ENCODE measurements at places on chromosomes 3 and 15.
A peak's percentile ranks its signal among the peaks of the same experiment; 100 is the strongest.

DNA sequence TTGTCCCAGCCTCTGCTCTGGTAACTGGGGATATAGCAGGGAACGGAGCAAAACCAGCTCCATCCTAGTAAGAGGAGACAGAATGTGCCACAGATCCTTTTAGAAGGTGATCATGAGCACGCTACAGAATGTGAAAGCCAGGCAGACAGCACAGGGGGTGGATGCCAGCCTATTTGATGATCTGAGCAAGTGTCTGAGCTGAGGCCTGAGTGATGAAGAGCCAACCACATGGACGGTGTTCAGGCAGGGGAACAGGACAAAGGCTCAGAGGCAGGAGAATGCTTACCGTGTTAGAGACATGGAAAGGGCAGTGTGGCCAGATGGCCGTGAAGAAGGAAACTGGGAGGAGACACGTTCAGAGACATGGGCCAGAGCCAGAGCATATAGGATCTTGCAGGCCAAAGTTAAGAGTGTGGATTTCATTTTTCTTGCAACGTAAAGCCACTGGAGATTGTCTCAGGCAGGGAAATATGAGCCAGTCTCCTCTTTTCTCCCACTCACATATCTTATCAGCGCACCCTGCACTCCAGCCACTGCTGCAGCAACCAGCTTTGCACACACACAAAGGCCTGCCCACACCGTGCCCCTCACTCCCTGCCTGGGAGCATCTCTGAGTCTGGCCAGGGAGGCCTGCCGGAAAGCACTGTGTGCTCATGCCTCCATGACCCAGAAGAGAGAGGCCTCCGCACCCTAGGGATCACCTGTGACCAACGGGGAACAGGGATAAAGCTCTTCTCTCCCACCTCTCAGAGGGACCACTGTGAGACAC, 20.1 kb downstream of the RAB43 start:
- DNase-seq = no peak

DNA sequence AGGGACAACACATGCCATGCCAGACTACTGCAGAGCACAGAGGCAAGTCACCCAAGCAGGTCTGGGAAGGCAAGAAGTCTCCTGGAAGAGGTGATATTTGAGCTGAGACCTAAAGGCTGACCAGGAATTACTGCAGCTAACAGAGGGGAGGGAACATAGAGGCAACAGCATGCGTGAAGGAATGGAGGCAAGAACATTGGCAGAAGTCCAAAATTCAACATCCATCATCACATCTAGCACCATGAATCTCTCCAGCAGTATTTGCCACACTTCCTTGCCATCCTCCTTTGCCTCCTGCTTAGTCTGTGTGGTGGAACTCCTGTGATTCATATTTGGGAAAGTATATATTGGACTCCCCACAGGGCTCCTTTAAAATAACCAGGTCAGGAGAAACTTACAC, 870 bp upstream of the TSEN2 start:
- DNase-seq = no peak

- peak; percentile 52 for DNase-seq
Measured at GRCh38 chr15:22895465-22896190, 57.2 kb downstream of the NIPA2 start.

DNA sequence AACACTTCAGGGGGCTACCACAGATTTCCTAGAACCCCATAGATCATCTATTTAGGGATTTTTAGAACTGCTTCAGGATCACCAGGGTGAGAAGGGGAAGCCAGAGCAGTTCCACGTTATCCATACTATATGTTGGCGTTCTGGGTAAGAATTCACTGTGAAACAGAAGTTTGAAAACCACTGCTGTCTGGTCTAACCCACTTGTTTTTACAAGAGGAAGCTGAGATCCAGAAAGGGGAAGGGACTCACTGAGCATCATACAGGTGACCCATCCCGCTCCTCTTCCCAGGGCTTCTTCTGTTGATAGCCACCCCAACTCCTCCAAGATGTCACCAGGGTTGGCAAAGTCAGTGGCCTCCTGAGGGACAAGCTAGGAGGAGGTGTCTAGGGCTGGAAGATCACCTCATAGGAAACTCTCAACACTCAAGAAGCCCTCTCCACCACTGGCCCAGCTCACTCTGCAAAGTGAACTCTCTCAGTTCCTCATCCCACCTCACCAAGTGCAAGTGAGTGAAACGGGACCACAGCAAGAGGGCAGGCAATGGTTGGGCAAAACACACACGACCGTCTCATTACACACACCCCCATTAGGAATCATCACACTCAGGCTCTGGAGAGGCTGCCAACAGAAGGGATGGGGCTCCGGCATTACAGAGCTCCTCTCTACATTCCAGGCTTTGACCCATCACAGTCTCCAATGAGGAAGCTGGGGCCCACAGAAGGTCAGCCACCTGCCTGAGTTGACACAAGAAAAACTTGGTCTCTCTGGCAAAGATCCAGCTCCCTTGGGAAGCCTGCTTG, 1.8 kb downstream of the DAPK2 start:
- DNase-seq = peak; percentile 70

DNA sequence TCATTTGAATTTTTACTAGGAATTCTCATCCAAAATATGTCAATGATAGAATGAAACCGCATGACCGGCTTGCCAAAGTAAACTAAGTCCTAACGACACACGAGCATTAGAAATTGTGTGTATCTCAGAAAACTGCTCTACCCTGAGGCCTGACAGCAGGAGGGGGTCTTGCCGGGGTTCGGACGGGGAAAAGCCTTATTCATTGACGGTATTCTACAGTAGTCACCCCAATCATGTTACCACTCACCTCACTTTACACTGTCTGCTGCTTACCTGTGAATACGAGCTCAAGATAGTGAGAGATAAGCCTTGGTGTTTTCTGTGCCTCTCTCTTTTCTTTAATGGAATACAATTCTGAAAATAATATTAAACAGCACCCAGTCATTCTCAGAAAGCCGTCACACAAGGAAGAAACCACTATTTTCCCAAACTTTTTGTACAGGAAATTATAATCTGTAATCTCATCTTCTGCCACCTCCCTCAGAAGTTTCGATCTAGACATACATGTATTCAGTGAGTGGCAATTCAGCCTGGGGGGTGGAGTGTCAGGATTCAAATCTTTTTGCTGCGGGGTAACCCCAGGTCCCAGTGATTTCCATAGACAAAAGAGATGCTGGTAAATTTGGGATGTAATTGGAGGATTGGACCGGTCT, 492 bp upstream of the FAM43A start:
- no peak for DNase-seq

DNA sequence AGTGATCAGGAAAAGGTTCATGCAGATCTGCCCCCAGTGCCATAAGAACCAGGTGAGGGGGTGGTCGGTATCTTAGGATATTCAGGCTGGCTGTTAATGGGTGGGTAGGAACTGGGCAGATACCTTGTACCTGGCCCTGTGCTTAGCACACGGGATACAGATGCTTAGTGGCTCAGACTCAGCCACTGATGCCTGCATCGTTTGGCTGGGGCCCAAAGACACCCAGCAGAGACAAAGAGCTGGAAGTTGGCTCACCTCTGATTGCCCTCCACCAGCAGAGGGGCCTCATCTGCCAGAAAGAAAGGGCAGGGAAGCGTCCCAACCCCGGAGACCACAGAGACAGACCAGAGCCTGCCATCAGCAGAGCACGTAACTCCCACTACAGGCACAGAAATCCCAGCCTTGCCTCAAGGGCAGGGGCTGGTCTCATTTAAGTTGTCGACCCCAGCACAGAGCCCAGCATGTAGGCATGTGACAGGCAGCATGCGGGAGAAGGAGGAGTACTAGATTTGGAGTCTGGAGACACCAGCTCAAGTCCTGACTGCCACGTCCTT, 64.1 kb upstream of the SLC6A1 start:
- DNase-seq = no peak

GRCh38 chr3:30204126-30204525, 402.3 kb upstream of the TGFBR2 start:
- DNase-seq = no peak

GRCh38 chr15:93497291-93497690, 408.3 kb upstream of the RGMA start:
- no peak for DNase-seq

- DNase-seq = no peak
Measured at GRCh38 chr3:53263907-53264306, 8.1 kb upstream of the TKT start.

GRCh38 chr3:9399337-9399703, 1.9 kb downstream of the SETD5 start:
- no peak for DNase-seq

DNA sequence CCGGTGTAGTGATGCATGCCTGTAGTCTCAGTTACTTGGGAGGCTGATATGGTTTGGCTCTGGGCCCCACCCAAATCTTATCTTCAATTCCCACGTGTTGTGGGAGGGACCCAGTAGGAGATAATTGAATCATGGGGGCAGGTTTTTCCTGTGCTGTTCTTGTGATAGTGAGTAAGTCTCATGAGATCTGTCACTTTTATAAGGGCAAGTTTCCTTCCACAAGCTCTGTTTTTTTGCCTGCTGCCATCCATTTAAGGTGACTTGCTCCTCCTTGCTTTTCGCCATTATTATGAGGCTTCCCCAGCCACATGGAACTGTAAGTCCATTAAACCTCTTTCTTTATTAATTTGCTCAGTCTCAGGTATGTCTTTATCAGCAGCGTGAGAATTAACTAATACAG, 566.7 kb upstream of the NECTIN3 start:
- DNase-seq = no peak

DNA sequence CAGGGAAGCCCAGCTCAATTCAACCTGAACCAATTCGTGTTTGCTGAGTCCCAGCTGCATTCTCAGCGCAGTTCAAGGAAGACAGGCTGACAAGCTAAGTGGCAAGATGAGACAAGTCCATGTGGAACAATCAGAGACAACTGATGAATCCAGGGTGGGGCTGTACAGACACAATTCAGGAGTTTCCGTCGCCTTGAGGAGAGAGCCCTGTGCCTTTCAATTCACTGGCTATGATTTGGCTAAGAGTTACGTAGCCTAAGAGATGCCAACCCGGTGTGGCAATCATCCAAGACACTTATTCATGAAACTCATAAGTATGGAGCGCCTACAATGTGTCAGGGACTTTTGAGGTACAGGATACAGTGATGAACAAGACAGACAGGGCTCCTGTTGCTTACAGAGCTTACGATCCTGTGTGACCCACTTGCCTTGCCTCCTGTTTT, 15.5 kb upstream of the ZBED2 start:
- no peak for DNase-seq

All from GM12891 (cell line).